ENCODE measurements at places on chromosomes 4 and X.
A peak's percentile ranks its signal among the peaks of the same experiment; 100 is the strongest.

- no peaks in the 10 kb centered on the region for H3K4me1 ChIP-seq
- no peak overlapping the region for H3K27ac ChIP-seq
- no peak for DNase-seq
- H3K27me3 ChIP-seq, result peaks cover 1% of the 10 kb centered on the region
These were observed 11.2 kb downstream of the SLC25A6 start for GRCh38 chrX:1380672-1381233.

GRCh38 chr4:3291411-3291968 is 1.3 kb upstream of the RGS12 start:
- DNase-seq, result no peak
- peaks cover 46% of the 10 kb centered on the region for H3K27me3 ChIP-seq
- no peaks in the 10 kb centered on the region for H3K36me3 ChIP-seq
- H3K27ac ChIP-seq, result peak overlapping the region; percentile 72
- H3K4me1 ChIP-seq, result peaks cover 6% of the 10 kb centered on the region

- peaks cover 5% of the 10 kb centered on the region for H3K27me3 ChIP-seq
- DNase-seq, result no peak
- no peak overlapping the region for H3K27ac ChIP-seq
- no peaks in the 10 kb centered on the region for H3K4me1 ChIP-seq
- no peak overlapping the region for H3K4me3 ChIP-seq
- no peaks in the 10 kb centered on the region for H3K36me3 ChIP-seq
These were observed 18.2 kb downstream of the IL13RA1 start for GRCh38 chrX:118745570-118745969.

DNA sequence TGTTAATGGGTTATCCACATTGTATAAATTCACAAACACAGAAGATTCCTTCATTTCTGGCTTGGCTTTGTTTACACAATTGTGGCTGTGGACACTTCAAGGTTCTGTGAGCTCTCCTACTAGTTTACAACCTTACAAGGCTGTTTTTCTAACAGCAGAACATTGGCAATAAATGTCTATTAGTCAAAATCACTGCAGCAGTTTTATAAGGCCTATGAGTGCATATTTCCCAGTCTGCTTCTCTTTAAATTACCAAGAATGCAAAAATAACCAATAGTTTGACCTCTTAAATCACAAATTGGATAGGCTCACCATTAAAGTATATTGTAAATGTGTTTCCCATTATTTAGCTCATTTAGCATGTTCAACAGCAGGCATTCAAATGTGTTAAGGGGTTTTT is 239.2 kb downstream of the DKK2 start:
- no peak overlapping the region for H3K27ac ChIP-seq
- no peaks in the 10 kb centered on the region for H3K36me3 ChIP-seq
- H3K27me3 ChIP-seq, result no peaks in the 10 kb centered on the region
- H3K4me1 ChIP-seq, result no peaks in the 10 kb centered on the region
- H3K4me3 ChIP-seq, result no peak overlapping the region
- no peak for DNase-seq

GRCh38 chrX:41014776-41015360 is 70.4 kb upstream of the USP9X start:
- no peak overlapping the region for H3K4me3 ChIP-seq
- no peak overlapping the region for H3K27ac ChIP-seq
- H3K27me3 ChIP-seq, result no peaks in the 10 kb centered on the region

- H3K4me1 ChIP-seq, result no peaks in the 10 kb centered on the region
- no peak overlapping the region for H3K4me3 ChIP-seq
- no peak overlapping the region for H3K27ac ChIP-seq
- no peaks in the 10 kb centered on the region for H3K36me3 ChIP-seq
These were observed 22.4 kb downstream of the PRRG1 start for GRCh38 chrX:37371578-37371991.

GRCh38 chr4:76035141-76035540 is 729 bp downstream of the CXCL11 start:
- H3K27me3 ChIP-seq, result no peaks in the 10 kb centered on the region
- H3K36me3 ChIP-seq, result no peaks in the 10 kb centered on the region

DNA sequence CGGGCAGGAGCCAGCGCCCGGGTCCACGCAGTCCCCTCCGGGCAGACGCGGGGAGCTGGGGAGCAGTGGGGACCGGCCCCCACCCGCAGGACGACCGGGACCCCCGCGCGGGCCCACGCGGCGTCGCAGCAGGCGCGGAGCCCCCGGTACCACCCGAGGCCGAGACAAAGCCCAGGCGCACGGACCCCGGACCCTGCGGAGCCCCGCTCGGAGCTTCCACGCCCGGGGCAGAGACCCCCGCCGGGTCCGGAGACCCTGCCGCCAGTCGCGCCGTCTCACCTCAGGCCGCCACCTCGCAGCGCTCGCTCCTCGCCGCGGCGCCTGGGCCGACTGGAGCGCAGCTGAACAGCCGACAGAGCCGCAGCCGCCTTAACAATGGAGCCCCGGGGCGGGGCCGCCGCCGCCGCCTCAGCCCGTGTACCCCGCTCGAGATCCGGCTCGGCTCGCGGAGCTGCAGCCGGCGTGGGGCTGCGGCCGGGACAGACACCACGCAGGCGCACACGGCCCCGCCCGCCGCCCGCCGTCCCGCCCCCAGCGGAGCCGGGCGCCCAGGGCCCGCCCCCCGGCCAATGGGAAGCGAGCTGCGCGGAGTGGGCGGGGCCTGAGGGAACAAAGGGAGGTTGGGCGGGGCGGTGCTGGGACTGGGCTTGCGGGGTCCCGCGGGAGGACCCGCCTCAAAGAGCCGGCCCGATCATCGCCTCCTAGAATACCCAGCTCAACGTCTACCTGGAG is at the start of gene AFAP1:
Gene AFAP1, minus strand, starts transcription at position 485 of the 732 bp plus-strand sequence. CDS start 67,783 bp downstream, outside the sequence.
- H3K27me3 ChIP-seq, result peaks cover 25% of the 10 kb centered on the region
- peak within 1 kb of the TSS; percentile 74 for H3K4me3 ChIP-seq
- H3K27ac ChIP-seq, result no peak within 1 kb of the TSS
- peaks cover 22% of the 10 kb centered on the region for H3K4me1 ChIP-seq
- DNase-seq, result peak; percentile 85
- no peaks in the 10 kb centered on the region for H3K36me3 ChIP-seq

- H3K27me3 ChIP-seq, result no peaks in the 10 kb centered on the region
- H3K4me3 ChIP-seq, result no peak overlapping the region
- H3K27ac ChIP-seq, result no peak overlapping the region
- no peaks in the 10 kb centered on the region for H3K36me3 ChIP-seq
- H3K4me1 ChIP-seq, result no peaks in the 10 kb centered on the region
- DNase-seq, result no peak
These were observed 2458.5 kb downstream of the ARAP2 start for GRCh38 chr4:33785843-33786242.

DNA sequence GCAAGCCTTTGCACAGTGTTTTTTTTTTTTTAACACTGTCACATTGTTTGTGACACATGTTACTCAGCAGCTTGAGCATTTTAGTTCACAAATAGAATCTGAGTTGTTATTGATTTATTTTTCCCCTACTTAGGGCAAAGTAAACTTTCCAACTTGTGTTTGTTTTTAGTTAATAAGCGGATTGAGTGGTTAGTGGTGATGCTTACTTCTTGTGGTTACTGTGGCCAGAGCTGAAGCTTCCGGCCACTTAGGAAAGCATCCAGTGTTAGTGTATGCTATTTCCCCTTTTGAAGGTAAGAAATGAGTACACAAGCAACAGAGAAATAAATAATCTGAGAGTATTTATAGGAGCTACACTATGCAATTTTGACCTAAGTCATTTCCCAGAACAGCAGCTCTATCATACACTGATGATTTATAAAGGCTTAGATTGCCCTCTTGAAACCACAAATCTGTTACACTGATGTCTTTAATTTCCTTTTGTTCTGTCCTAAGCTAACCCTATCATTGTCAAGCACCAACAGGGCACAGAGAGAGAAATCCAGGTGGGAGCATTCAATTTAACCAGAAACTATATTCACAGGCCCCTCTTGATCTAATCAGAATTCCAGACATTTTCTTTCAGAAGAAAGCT is 2464.6 kb downstream of the PCDH7 start:
- no peaks in the 10 kb centered on the region for H3K36me3 ChIP-seq
- no peak overlapping the region for H3K4me3 ChIP-seq
- no peaks in the 10 kb centered on the region for H3K4me1 ChIP-seq
- H3K27me3 ChIP-seq, result no peaks in the 10 kb centered on the region

GRCh38 chrX:108312957-108313356 is 125.3 kb downstream of the COL4A6 start:
- H3K27me3 ChIP-seq, result no peaks in the 10 kb centered on the region
- no peak for DNase-seq
- H3K4me3 ChIP-seq, result no peak overlapping the region
- no peaks in the 10 kb centered on the region for H3K36me3 ChIP-seq
- no peaks in the 10 kb centered on the region for H3K4me1 ChIP-seq
- H3K27ac ChIP-seq, result no peak overlapping the region

GRCh38 chr4:17033768-17034181 is 135.3 kb upstream of the LDB2 start:
- no peak overlapping the region for H3K4me3 ChIP-seq
- no peaks in the 10 kb centered on the region for H3K27me3 ChIP-seq
- DNase-seq, result no peak
- no peak overlapping the region for H3K27ac ChIP-seq
- H3K4me1 ChIP-seq, result no peaks in the 10 kb centered on the region

GRCh38 chr4:67750691-67751090 is 3.5 kb downstream of the GNRHR start:
- peaks cover 9% of the 10 kb centered on the region for H3K4me1 ChIP-seq
- no peak overlapping the region for H3K27ac ChIP-seq
- no peaks in the 10 kb centered on the region for H3K27me3 ChIP-seq
- DNase-seq, result no peak

DNA sequence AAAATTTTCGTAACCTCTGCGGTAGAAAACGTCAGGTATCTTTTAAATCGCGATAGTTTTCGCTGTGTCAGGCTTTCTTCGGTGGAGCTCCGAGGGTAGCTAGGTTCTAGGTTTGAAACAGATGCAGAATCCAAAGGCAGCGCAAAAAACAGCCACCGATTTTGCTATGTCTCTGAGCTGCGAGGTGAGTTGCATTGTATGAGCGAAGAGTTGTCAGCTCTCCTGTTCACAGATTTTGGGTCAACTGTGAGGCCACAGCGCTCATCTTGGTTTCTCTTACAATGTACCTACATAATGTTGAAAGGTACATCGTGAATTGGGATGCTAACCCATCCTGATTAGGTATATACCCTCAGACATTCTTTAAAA is 486 bp downstream of the CLCN3 start:
- peak overlapping the region; percentile 98 for H3K27ac ChIP-seq
- peaks cover 67% of the 10 kb centered on the region for H3K4me1 ChIP-seq
- peak overlapping the region; percentile 94 for H3K4me3 ChIP-seq
- no peaks in the 10 kb centered on the region for H3K27me3 ChIP-seq

GRCh38 chr4:16194214-16194613 is 32.1 kb downstream of the TAPT1 start:
- H3K4me3 ChIP-seq, result no peak overlapping the region
- H3K27ac ChIP-seq, result no peak overlapping the region

DNA sequence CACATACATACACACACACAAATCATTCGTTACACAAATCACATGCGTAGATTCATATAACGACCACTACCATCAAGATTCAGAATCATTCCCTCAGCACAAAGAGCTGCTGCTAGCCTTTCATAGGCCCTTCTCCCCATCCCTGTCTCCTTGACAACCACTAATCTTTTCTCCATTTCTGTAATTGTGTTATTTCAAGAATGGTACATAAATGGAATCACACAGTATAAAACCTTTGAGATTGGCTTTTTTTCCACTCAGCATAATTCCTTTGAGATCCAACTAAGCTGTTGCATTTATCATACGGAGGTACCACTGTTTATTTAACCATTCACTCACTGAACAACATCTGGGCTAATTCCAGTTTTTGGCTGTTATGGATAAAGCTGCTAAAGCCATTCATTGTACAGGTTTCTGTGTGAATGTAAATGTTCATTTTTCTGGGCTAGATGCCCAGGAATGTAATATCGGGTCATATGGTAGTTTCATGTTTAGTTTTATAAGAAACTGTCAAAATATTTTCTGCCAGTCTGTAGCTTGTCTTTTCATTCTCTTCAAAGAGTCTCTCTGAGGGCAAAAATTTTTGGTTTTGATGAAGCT is 64.1 kb downstream of the USP11 start:
- peaks cover 1% of the 10 kb centered on the region for H3K27me3 ChIP-seq
- no peaks in the 10 kb centered on the region for H3K4me1 ChIP-seq
- H3K27ac ChIP-seq, result no peak overlapping the region
- no peaks in the 10 kb centered on the region for H3K36me3 ChIP-seq
- DNase-seq, result no peak
